ENCODE measurements at places on chromosomes 1 and 21.

- DNase-seq = no peak
These were observed 40.9 kb downstream of the CLSTN1 start for GRCh38 chr1:9782897-9783296.

- DNase-seq = peak; percentile 85
These were observed at the start of gene SH2D5 for GRCh38 chr1:20732588-20733359. Gene SH2D5, minus strand, starts transcription at chr1:20732703. Its CDS starts 4,659 bp downstream, at chr1:20728044.

DNA sequence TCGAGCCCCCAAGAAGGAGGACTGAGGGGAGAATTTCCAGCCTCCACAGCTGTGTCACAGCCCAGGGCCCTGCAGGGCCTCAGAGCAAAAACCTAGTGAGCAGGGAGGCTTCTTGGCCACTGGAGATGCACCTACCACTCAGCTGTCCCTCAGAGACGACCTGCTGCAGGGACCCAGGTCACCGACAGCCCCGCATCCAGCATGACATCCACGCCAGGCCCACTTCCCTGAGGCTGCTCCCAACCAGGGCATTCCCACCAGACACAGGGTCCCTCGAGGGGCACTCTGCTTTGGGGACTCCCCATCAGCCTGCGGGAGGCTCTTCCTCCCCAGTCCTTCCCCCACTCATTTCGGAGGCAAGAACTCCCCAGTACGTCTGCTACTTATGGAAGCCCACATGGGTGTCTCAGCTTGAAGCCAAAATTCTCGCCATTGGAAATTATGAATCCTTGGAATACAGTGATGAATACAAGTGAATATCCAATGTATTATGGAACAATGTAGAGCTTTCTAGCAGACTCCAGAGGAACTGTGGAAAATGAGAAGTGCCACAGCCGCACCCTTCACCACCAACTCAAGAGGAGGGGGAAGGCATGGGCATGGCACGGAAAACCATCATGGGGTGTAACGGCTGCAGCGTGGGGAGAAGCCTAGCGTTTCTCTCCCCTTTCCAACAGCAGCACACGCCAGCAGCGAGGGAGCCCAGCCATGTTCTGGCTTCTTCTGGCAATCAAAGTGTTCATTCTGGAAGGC, 6.9 kb downstream of the TFF3 start:
- no peak for DNase-seq

GRCh38 chr1:11799896-11800295, 5.9 kb downstream of the MTHFR start:
- no peak for DNase-seq

GRCh38 chr1:119275145-119276134, 93.1 kb upstream of the HAO2 start:
- DNase-seq = peak; percentile 14

Data from AML-193 (cell line).